CD4-positive, alpha-beta T cell (primary cell): ENCODE measurements at places on chromosomes 11 and 22.

DNA sequence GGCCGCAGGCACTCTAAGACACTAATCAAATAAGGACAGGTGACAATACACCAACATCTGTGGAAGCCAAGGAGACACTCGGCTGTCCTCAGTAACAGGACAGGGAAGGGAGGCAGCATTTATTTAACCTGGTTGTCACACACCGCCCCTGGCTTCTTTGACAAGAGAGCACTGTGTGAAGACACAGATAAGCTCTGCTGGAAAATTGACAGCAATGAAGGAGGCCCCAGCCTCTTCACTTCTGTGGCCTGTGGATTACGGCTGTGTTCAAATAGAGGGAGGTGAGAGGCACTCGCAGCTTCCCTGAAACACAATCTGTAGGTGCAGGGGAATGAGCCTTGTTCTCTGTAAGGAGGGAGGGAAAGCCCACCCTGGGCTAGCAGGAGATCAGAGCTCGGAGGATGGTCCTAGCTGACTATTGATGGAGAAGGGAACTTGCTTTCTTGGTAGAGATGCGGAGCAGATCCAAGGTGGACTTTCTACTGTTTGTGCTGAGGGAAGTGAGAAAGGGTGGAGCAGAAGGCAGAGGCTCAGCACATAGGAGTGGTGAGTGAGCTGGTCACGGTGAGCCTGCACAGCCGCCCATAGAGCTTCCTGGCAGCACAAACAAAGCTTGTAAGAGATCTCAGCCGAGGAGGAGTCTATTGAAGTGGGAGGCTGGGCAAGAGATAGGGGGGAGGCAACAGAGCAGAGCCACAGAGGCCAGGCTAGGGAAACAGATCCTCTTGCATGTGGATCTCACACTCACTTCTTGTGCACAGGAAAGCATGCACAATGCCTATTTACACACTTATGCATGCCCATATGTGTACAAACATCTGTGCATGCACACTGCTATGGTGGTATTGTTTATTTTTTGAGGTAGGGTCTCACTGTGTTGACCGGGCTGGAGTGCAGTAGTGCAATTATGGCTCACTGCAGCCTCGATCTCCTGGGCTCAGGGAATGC lies 114.6 kb upstream of the THY1 start:
- no peaks in the 10 kb centered on the region for H3K36me3 ChIP-seq
- no peaks in the 10 kb centered on the region for H3K4me1 ChIP-seq
- H3K27me3 ChIP-seq, result no peaks in the 10 kb centered on the region
- no peak overlapping the region for H3K27ac ChIP-seq
- no peak for DNase-seq

DNA sequence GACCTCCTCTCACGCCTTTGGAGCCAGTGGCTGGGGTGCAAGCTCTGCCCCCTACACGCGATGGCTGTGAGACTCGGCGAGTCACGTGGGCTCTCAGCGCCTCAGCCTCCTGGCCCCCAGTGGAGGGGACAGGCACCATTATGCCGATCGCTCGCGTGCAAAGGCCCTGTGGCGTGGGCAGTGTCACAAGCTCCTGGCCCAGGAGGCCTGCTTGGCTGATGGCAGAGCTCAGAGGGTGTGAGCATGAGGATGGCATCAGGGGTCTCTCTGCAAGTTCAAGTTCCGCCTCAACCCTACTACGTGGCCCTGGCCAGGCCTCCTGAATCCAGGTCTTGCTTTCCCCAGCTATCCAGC lies 90.8 kb upstream of the KCNQ1OT1 start:
- H3K4me3 ChIP-seq, result no peak overlapping the region
- no peaks in the 10 kb centered on the region for H3K27me3 ChIP-seq
- no peak for DNase-seq
- no peak overlapping the region for H3K27ac ChIP-seq

- no peaks in the 10 kb centered on the region for H3K36me3 ChIP-seq
- peak; percentile 48 for DNase-seq
- peaks cover 10% of the 10 kb centered on the region for H3K4me1 ChIP-seq
- H3K4me3 ChIP-seq, result peak overlapping the region; percentile 55
These were observed 20.0 kb upstream of the CASP12 start for GRCh38 chr11:104918113-104918824.

GRCh38 chr11:82899957-82900276 lies 313 bp downstream of the PRCP start:
- H3K4me1 ChIP-seq, result peaks cover 35% of the 10 kb centered on the region
- DNase-seq, result no peak
- peak overlapping the region; percentile 74 for H3K4me3 ChIP-seq

DNA sequence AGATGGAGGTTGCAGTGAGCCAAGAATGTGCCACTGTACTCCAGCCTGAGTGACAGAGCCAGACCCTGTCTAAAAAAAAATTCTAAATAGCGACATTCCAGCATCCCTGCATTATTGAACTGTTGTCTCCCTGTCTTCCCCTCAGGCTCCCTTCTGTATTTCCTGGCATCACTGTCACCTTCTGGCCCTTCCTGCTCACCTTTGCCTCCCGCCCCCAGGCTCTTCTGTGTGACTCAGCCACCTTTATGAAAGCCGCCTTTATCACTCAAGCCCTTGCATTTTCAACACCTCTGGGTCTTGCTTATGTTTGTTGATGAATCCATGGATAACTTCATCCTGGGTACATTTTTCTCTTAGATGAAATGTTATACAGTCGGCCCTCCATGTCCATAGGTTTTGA lies 21.1 kb downstream of the UBASH3B start:
- H3K4me1 ChIP-seq, result peaks cover 72% of the 10 kb centered on the region
- no peaks in the 10 kb centered on the region for H3K27me3 ChIP-seq
- H3K27ac ChIP-seq, result peak overlapping the region; percentile 78
- no peak overlapping the region for H3K4me3 ChIP-seq

DNA sequence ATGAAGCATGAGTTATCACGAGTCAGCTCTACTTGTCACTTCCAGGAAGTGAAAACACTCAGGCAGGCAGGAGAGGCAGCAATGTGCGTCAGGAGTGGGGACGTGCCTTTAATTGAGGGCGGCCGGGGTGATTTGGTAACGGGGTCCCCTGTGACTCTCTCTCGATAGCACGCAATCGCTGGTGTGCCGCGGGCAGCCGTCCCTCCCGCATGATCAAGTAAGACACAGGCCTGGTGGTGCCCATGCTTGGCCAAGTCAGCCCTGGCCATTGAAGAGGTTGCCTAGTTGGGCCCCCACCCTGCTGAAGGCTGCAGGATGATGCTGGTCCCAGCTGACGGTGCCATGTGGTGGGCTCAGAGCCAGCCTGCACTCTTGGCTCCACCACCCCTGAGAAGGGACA lies 29.7 kb downstream of the CACNG2 start:
- H3K4me1 ChIP-seq, result no peaks in the 10 kb centered on the region
- H3K27me3 ChIP-seq, result peaks cover 13% of the 10 kb centered on the region
- H3K27ac ChIP-seq, result no peak overlapping the region
- no peaks in the 10 kb centered on the region for H3K36me3 ChIP-seq
- no peak for DNase-seq

DNA sequence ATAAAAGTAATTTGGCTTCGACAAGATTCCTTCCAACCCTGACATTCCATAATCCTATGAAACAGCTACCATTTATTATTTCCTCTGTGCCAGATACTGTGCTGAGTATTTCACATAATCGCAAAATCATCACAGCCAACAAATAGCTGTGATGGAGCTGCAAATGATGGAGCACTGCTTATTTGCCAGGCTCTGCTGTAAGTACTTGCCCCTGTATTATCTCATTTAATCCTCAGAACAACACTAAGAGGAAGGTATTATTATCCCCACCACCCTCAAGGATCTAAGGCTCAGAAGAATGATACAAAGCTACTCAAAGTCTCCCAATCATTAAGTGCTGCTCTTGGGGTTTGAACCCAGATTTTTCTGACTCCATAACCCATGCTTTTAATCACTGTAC lies 145.5 kb downstream of the CCDC34 start:
- no peaks in the 10 kb centered on the region for H3K4me1 ChIP-seq
- no peak for DNase-seq
- H3K27me3 ChIP-seq, result peaks cover 6% of the 10 kb centered on the region
- no peak overlapping the region for H3K27ac ChIP-seq
- H3K36me3 ChIP-seq, result no peaks in the 10 kb centered on the region

- H3K4me1 ChIP-seq, result peaks cover 38% of the 10 kb centered on the region
- no peak for DNase-seq
- no peaks in the 10 kb centered on the region for H3K27me3 ChIP-seq
- peaks cover 20% of the 10 kb centered on the region for H3K36me3 ChIP-seq
- H3K4me3 ChIP-seq, result no peak overlapping the region
These were observed 17.8 kb downstream of the MAFF start for GRCh38 chr22:38219632-38220031.

DNA sequence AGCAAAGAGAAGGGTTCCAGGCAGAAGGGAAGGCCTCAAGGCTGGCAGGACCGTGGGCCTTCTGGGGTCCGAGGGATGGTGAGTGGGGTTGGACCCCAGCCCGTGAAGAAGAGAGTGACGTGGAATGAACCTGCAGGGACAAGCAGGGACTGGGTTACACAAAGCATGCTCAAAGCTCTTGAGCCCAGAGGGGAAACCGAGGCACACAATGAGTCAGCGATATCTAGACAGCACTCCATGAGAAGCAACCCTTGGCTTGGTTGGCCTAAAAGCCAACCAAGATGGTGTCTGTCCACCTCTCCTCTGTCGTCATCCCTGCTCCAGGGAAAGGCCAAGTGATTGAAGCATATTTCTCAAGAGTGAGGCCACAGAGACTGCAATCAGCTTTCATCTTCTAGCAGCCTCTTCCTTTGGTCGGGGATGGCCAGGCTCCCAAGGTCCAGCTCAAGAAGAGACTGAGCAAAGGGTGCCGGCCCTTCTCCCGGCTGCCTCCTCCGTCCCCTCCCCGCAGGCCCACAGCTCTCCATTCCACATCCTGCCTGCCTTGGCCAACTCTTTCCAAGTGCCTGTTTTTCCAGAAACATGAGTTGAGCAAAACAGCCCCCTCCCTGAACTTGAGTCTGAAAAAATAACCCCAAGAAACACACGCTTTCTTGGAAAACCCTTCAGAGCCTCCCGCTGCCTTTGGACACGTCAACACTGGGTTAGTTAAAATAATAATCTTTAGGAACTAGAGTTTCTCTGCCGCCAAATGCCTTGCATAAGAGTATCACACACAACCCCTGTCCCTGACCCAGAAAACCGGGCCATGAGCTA lies 556.6 kb downstream of the MIAT start:
- DNase-seq, result no peak
- no peaks in the 10 kb centered on the region for H3K36me3 ChIP-seq
- peaks cover 20% of the 10 kb centered on the region for H3K27me3 ChIP-seq
- no peaks in the 10 kb centered on the region for H3K4me1 ChIP-seq

GRCh38 chr11:76096552-76096951 lies 109.8 kb downstream of the WNT11 start:
- H3K4me3 ChIP-seq, result no peak overlapping the region
- H3K36me3 ChIP-seq, result no peaks in the 10 kb centered on the region
- no peaks in the 10 kb centered on the region for H3K4me1 ChIP-seq
- H3K27ac ChIP-seq, result no peak overlapping the region
- H3K27me3 ChIP-seq, result no peaks in the 10 kb centered on the region
